ENCODE measurements at places on chromosomes 13 and 19.

- DNase-seq = no peak
Measured at GRCh38 chr13:25217023-25217885, 45.2 kb upstream of the AMER2 start.

DNA sequence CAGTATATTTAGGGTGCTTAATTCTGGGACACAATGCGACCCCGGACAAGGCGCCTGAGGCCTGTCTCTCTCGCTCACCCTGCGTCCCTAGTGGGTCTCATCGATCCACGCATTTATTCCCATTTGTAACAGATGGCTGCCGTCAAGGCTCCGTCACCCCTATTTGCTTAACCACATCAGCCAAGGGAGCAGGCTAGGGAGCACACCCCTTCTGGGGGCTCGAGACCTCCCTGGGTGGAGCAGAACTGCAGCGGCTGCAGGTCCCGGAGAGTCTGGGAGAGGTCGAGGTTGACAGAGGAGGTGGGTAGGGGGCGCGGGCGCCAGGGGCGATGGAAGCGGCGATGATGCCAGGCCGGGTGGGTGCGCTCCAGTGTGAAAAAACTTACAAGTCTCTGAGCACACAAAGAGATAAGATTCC is 507 bp downstream of the ALG5 start:
- peak; percentile 25 for DNase-seq

DNA sequence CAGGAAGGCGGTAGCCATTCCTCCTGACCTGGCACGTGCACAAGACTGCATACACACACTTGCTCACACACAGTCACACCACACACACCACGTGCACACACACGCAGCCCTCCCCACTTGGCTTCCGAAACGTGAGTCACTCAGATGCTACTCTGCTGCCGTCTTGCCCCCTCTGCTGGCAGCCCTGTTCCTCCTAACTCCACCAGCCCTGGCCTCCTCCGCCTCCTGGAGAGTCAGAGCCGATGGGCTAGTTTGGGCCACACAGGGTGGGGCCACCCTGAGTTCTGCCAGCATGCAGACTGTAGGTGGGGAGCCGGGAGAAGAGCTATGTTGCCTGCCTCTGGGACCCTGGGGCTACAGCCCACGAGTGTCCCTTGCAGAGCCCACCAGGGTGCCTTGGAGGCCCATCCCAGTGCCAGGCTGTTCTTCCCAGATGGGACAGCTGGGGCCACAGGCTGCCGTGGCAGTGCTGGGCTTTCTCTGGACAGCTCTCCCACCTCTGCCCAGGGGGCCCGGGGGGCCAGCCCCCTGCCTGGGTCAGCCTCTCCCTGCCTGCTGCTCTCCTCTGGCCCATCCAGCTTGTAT is 12.1 kb downstream of the PIN1 start:
- peak; percentile 50 for DNase-seq

DNA sequence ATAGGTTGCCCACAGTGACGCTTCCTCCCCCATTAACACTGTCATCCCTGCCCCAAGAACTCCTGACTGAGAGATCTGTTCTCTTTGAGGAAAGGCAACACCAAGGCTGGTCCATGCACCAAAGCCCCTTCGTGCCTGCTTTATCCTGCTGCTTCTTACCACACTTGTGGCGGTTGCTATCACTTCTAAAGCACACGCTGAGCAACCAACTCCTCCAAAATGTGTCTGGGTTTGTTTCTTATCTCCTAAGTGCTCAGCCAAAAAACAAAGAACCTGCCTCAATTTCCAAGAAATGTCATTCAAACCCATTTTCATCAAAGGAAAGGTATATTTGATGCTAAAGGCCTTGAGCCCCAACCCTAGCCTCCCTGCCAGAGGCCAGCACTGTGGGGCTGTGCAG is 14.6 kb downstream of the ATP7B start:
- DNase-seq = no peak

DNA sequence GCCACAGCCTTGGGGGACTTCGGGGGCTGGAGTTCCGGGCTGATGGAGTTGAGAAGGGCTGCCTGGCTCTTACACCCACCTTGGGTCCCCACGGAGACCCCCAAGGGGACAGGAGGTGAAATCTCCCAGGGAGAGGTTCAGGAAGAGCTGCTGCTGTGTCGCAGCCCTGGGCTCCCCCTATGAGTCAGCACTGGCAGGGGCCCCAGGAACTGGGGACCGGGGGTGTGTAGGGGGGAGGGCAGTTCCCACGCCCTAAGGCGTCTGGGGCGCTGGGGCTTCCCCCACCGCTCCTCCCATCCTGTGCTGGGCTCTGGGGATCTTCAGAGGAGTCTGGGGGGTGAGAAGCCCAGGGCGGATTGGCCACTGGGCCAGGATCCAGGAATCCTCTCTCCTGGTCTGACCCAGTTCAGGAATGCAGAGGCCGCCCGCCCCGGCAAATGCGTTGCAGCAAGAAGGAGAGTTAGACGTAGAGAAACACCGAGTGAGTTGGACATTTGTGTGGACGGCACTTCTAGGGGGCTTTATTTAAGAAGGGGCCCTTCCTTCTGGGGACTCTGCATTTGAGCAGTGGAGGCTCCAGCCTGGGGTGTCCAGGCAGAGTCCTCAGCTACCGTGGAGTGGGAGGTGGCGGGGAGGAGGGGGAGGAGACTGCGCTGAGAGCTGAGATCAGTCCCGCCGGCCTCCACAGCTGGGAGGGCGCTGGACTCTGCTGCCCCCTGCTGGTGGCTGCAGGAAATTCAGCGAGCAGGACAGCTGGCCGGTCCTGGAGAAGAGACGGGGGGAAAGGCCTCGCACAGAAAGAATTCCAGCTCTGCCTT is 15.0 kb upstream of the NANOS3 start:
- peak; percentile 98 for DNase-seq

GRCh38 chr13:52012512-52012836 is 276 bp downstream of the ALG11 start:
- DNase-seq = no peak

DNA sequence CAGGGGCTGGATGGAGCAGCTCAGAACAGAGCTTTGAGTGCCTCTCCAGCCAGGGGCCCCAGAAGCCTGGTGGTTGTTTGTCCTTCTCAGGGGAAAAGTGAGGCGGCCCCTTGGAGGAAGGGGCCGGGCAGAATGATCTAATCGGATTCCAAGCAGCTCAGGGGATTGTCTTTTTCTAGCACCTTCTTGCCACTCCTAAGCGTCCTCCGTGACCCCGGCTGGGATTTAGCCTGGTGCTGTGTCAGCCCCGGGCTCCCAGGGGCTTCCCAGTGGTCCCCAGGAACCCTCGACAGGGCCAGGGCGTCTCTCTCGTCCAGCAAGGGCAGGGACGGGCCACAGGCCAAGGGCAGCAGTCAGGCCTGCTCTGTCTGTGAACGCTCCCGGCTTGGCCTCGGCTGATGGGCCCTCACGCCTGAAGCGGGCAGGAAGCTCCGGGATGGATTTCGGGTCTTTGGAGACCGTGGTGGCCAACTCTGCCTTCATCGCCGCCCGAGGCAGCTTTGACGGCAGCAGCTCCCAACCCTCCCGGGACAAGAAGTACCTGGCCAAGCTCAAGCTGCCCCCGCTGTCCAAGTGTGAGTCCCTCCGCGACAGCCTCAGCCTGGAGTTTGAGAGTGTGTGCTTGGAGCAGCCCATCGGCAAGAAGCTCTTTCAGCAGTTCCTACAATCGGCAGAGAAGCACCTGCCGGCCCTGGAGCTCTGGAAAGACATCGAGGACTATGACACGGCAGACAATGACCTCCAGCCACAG is at the start of gene GRK1:
TSS of gene GRK1 (plus strand) at position 269 of the 751 bp plus-strand sequence. CDS start at position 437, 168 bp downstream.
- DNase-seq = no peak

DNA sequence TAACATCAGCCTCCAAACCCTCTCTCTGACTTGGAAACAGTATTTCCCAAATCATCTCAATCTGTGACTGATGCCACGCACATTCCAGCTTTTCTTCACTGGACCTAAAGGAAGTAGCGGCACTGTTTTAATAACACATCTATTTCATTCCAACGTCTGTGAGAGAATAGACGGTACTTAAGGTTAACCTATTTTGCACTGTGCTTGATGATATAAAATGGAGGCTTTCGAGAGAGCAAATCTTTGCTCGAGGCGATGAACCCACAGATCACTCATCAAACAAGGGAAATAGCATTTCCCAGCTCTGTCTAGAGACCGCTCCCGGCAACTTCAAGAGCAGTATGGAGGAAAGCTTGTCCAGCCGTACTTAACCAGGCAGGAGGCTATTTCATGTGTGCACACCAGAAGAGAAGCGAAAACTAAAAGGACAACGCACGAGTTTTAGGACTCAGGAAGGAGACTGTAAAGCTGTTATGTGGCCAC is 2.9 kb downstream of the UBL3 start:
- DNase-seq = no peak

- DNase-seq = peak; percentile 42
Measured at GRCh38 chr19:43430142-43430710, 15.5 kb downstream of the TEX101 start.
